Stimulated activated CD4-positive, alpha-beta T cell treated with anti-CD3 and anti-CD28 coated beads, Interleukin-1b, Interleukin-23, amount 100 ng/mL, for 4 hours (primary cell): ENCODE measurements at places on chromosomes 11 and 22.

- no peak for DNase-seq
Measured at GRCh38 chr22:44753189-44754042, 1.0 kb downstream of the ARHGAP8 start.

DNA sequence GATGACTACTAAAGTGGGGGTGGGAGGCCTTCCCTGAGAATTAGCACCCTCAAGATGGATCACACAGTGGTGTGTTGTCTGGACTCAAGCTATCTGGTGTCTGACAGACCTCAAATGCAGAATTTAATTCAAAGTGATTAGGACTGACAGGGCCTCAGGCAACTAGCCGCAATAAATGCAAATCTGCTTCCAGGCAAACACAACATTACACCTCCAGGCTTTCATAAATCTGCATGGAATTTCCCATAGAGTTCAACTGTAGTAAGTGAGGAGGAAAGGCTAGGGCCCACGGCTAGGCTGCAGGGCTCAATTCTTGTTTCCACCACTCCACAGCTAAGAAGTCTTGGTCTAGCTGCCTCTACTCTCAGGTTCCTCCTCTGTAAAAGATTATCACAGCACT, 331.4 kb downstream of the LARGE1 start:
- DNase-seq = no peak

- no peak for DNase-seq
Measured at GRCh38 chr11:95595973-95596489, 193.6 kb downstream of the FAM76B start.

GRCh38 chr11:96193745-96194443, 149.1 kb downstream of the MAML2 start:
- no peak for DNase-seq

GRCh38 chr11:19374151-19374569, 133.4 kb upstream of the E2F8 start:
- no peak for DNase-seq

- no peak for DNase-seq
Measured at GRCh38 chr22:37430941-37431340, 3.7 kb upstream of the ELFN2 start.

GRCh38 chr22:24024354-24024753, 13.2 kb downstream of the CABIN1 start:
- DNase-seq = no peak
